ENCODE measurements at places on chromosomes 12 and 14.

GRCh38 chr12:102543494-102544485, 63.4 kb upstream of the IGF1 start:
- DNase-seq, result no peak

DNA sequence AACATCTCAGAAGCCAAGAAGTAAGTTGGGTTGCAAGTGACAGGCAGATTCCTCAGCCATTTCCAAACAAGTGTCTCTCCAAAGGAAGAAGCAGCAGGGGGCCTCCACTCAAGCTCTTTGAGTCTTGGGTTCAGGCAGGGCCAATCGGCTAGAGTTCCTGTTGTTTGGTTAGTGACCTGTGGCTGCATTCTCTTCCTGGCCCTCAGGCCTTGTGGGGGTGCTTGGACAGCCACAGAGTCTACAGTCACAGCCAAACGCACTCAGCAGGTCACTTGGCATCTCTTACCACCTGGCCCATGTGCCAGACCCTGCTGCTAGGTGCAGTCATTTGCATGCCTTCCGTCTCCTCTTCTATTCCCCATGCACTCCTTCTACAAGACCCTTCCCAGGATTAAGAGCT, 353.9 kb downstream of the GRIN2B start:
- DNase-seq, result no peak

DNA sequence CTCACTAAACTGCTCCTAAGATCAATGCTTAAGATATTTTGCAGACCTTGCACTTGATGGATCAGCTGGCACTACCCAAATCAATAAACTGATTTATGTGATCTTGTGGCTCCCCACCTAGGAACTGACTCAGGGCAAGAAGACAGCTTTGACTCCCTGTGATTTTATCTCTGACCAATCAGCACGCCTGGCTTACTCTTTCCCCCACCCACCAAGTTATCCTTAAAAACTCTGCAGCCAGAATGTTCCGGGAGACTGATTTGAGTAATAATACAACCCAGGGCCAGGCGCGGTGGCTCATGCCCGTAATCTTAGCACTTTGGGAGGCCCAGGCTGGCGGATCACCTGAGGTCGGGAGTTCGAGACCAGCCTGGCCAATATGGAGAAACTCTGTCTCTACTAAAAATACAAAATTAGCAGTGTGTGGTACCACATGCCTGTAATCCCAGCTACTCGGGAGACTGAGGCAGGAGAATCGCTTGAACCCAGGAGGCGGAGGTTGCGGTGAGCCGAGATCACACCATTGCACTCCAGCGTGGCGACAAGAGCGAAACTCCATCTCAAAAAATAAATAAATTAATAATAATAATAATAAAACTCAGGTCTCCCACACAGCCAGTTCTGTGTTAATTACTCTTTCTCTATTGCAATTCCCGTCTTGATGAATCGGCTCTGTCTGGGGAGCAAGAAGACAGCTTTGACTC, 12.0 kb downstream of the MORN3 start:
- no peak for DNase-seq

GRCh38 chr12:111686574-111687105, 787 bp downstream of the ACAD10 start:
- DNase-seq, result no peak

GRCh38 chr12:132500142-132500855, 10.3 kb downstream of the FBRSL1 start:
- DNase-seq, result no peak

GRCh38 chr12:67697967-67698366, 49.4 kb downstream of the DYRK2 start:
- DNase-seq, result no peak

GRCh38 chr12:104827587-104827986, 130.5 kb downstream of the SLC41A2 start:
- no peak for DNase-seq

- DNase-seq, result no peak
These were observed 4.1 kb downstream of the CLEC2B start for GRCh38 chr12:9864913-9865675.

DNA sequence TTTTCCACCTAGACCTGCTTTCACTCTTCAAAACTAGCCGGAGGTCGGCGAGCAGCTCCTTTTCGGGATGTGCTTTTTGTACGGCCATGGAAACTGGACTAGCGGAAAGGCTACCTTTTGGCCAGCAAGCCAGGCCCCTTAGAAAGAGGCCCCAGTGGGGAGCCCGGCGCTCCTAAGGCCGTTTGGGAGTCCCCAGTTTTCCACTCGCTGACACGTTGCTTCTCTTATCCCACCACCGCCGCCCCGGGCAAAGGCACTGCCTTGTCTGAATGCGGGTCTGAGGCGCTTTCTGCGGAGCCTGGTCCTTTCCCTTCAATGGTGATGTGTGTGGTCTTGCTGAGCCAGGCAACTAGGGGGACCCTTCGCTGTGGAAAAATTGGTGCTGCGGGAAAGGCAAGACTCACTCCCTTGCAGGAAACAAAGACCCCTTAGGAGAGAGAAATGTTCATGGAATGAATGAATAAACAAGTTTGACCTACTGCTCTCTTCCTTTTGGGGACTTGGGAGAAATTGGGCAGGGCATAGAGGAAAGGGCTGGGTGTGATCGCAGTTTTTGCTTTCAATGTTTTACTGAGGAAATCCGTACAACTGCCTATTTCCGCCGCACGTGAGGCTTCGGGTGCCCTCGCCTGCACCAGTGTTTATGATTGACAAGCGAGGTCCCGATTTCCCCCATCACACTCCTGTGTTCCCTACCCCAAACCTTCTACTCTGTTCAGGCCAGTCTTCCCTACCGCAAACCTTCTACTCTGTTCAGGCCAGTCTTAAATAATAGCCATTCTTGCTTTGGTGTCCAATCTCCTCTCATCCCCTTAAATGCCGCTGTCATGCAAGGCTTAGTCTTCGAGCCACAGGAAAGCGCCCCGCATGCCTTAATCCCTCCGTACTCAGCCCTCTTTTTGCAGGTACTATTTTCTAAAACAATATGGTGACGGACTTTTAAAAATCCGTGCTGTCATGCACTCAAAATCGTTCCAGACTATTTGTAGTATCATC, 1.0 kb upstream of the SLC38A2 start:
- DNase-seq, result peak; percentile 69

DNA sequence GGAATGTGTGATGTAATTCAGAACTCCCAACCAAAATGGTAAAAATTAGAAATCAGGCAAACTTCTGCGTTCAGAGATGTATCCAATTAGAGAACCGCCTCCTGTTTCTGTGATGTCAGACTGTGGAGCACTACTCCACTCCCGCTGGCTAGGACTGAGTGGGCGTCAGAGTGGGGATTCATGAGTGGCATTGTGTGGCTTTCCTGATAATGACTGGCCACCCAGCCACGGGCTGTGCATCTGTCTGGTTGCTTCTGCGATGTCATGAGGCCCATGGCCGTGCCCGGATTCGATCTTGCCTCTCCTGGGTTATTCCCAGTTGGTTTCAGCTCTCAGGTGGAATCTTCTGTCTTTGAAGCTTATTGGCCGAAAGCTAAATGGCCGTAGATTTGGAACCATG, 87.1 kb upstream of the KCNA1 start:
- no peak for DNase-seq

DNA sequence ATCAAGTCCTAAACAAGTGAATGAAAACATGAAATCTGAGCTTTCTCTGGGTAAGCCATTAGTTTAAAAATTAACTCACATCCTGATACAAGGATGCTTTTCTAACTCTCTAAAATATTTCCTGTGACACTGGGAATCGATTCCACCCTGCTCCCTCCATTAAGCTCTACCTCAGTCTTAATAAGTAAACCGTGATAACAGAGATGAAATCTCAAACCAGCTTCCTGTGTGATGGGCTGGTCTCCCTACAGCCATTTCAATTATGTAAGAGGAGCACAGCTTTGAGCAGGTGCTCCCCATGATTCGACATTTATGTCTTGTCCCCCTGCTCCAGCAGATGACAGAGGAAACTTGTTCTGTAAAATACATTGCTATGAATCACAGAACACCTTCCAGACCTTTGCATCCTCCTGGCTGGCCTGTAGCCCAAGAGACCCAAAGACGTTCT, 59.0 kb downstream of the GAS2L3 start:
- no peak for DNase-seq

GRCh38 chr12:102740141-102740955, 176.7 kb downstream of the PAH start:
- no peak for DNase-seq

- DNase-seq, result no peak
These were observed 938.5 kb downstream of the TRHDE start for GRCh38 chr12:73210548-73211204.

DNA sequence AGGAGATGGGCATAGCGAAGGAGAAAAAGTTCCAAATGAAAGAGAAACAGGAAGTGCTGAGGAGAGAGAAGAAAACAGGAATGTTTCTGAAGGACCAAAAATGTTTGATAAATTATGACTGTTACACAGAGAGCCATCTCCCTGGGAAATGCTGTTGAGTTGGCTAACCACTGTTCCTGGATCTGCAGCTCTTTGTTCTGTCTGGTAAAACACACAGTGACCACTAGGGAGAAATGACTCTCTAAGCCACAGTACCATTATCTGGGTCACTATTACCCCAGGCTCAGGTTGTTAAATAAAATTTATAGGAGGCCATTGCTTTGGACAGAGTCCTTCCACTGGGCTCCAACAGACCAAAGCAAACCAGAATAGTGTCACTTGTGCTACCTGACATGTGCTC, 219.3 kb downstream of the CRADD start:
- DNase-seq, result no peak

GRCh38 chr12:121388421-121388981, 11.4 kb upstream of the RNF34 start:
- no peak for DNase-seq

- no peak for DNase-seq
These were observed 250.5 kb downstream of the MED13L start for GRCh38 chr12:116026768-116027550.

DNA sequence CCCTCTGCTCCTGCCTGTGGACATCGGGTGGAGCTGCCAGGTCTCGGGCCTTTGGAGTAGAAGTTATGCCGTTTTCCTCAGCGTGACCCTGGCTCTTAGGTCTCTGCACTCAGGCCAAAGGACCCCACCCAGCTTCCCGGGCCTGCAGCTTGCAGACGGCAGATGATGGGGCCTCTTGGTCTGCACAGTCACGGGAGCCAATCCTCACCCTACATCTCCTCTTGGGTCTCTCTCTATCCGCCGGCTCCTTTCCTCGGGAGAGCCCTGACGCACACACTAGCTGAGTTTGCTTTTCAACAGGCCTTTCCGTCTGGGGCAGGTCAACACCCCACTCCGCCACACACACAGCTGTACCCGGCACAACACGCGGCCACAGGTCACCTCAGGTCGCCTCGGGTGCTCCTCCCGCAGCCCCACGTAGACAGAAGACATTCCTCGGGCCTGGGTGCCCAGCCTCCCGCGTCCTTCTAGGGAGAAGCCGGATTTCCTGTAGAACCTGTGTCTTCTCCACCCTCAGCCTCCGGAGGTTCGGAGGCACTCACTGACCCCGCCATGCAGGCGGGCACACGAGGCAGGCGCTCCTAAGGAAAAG, 9.9 kb downstream of the GALNT9 start:
- no peak for DNase-seq

GRCh38 chr12:132329036-132329719, at the start of gene GALNT9:
GALNT9 (minus strand) TSS chr12:132329589; CDS start chr12:132329203, 386 bp downstream.
- DNase-seq, result no peak

GRCh38 chr14:73264080-73264884, 27.0 kb downstream of the PAPLN start:
- DNase-seq, result no peak

DNA sequence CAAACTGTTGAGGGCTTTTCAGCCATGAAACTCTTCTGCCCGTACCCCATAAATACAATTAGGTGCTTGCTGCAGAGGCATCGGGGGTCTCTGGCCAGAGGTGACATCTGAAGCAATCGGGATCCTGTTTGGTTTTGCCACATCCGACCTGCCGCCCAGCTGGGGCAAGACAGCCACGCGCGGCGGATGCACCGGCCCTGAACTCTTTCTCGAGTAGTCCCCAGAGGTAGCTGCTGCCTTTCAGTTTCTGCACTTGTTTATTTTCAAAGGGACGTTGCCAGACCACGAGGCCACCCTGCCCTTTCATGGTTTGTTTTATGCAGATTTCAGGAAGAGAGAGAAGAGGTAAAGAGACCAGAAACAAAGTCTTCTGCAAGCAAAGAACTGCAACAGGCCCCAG, 10.6 kb upstream of the MLXIP start:
- no peak for DNase-seq

- peak; percentile 92 for DNase-seq
These were observed 1.1 kb downstream of the ARID2 start for GRCh38 chr12:45730348-45731189.

DNA sequence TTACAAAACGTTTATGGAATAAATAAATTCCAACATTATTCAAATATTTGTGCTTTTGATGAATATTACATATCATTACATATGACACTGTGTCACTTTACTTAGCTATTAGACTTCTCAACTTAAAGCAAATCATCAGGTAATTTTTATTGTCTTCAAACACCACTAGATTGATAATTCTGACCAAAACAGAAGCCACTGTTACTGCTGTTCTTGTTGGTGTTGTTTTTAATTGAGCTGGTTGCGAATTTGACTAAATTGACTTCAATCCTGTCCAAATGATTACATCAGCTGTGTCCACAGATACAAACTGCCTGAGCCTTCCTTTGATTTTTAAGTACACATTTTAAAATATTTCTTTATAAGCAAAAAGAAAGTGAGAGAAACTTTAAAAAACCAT, 29.2 kb downstream of the PRKD1 start:
- DNase-seq, result peak; percentile 68

- no peak for DNase-seq
These were observed 83.1 kb upstream of the DNM1L start for GRCh38 chr12:32596030-32596429.

GRCh38 chr12:30811966-30812365, 57.2 kb upstream of the CAPRIN2 start:
- no peak for DNase-seq

GRCh38 chr12:20345866-20346265, 22.5 kb upstream of the PDE3A start:
- DNase-seq, result no peak

- DNase-seq, result no peak
These were observed 14.3 kb downstream of the ASB8 start for GRCh38 chr12:48142818-48143674.

- no peak for DNase-seq
These were observed 119.8 kb upstream of the CPM start for GRCh38 chr12:69052613-69053408.

DNA sequence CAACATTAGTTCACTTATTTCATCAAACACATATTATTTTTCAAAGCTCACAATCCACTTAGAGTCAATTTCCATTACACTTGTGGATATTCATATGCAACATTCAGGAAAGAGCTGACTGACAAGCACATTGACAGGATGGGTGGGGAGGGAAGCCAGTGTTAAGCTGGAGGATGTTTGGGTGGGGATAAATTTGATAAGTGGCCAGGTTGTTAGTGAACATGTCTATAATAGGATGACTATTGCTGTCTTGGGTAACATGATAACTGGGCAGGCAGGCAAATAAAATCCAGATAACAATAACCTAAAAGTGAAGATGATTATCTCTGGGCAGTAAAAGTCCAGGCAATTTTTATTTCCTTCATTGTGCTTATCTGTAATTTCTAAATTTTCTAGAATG, 73.8 kb upstream of the OSBPL8 start:
- DNase-seq, result no peak

- no peak for DNase-seq
These were observed 131.8 kb upstream of the CPSF6 start for GRCh38 chr12:69107541-69107940.

GRCh38 chr12:10304161-10304574, 3.5 kb upstream of the KLRD1 start:
- DNase-seq, result no peak
